Heart right ventricle (tissue), 16 donors: ENCODE measurements at places on chromosomes 5 and 9. TPM values are rescaled to one million over a fixed set of nuclear protein-coding genes. Genes with fewer than 3 reads are reported as not detected.

The TMEM250 gene
- 24.3 TPM for total RNA-seq

The TPPP gene
- total RNA-seq = 15.8 TPM

GRCh38 chr9:97518909-97519307 lies 17.4 kb downstream of the TMOD1 start:
- peaks cover 90% of the 10 kb centered on the region for H3K4me1 ChIP-seq
- peaks cover 3% of the 10 kb centered on the region for H3K36me3 ChIP-seq
- no peak overlapping the region for H3K4me3 ChIP-seq
- no peak for DNase-seq
- H3K27me3 ChIP-seq = no peaks in the 10 kb centered on the region
- H3K27ac ChIP-seq = no peak overlapping the region

GRCh38 chr9:109010746-109011145 lies 2.6 kb downstream of the CTNNAL1 start:
- peaks cover 27% of the 10 kb centered on the region for H3K4me1 ChIP-seq
- peak; percentile 15 for DNase-seq
- peak overlapping the region; percentile 92 for H3K4me3 ChIP-seq
- H3K36me3 ChIP-seq = no peaks in the 10 kb centered on the region
- peak overlapping the region; percentile 95 for H3K27ac ChIP-seq

DNA sequence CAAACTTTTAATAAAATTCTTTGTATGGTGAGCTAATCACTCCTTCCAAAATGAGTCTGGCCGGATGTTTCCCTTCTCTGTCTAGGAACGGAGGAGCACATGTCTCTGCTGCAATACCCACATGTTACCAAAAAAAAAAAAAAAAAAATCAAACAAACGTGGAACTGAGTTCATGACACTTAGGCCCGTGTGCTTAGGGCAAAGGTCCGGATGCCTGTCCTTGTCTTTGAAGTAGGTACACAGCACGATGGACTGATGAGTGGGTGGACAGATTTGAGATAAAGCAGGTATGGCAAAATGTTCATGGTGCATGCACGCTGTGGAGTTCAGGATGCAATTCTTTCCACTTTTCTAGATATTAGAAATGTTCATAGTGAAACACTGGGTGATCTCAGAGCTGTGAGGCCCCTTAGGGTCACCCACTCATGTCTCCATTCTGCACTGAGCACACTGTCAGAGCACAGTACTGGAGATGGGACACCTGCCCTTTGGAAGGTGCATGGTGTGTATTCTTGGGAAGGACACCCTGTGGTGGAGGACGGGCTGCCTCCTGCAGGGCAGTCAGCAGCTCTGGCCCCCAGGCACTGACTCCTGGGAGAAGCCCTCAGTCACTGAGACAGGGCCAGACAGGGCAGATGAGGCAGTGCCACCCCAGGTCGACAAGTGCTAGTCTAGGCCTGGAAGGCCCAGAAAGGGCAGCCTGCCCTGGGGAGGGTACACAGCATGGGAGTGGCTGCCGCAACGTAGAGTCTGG lies 43.6 kb downstream of the GADD45G start:
- H3K4me1 ChIP-seq = no peaks in the 10 kb centered on the region
- DNase-seq = no peak
- no peak overlapping the region for H3K27ac ChIP-seq
- H3K27me3 ChIP-seq = no peaks in the 10 kb centered on the region

DNA sequence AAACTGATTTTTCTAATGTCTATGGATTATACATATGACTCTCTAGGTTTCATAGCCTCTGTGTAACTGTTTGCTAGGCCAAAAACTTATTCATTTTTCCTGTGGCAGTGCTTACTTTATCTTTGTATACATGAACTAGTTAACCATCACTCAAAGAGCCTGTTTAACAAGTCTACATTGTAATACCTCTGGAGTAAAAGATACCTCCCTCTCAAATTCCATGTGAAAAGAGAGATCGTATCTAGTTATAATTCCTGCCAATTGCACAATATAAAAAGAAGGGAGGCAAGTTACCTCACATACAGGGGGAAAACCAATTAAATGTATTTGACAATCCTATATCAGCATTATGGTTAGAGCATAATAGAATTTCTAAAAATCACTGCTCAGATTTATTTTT lies 271.9 kb upstream of the ST8SIA4 start:
- H3K36me3 ChIP-seq = no peaks in the 10 kb centered on the region
- H3K27me3 ChIP-seq = no peaks in the 10 kb centered on the region
- no peak overlapping the region for H3K27ac ChIP-seq
- no peak overlapping the region for H3K4me3 ChIP-seq
